ENCODE measurements at places on chromosomes 12 and 14.

GRCh38 chr14:105197211-105197641 is 16.1 kb upstream of the NUDT14 start:
- peak; percentile 78 for DNase-seq
- H3K36me3 ChIP-seq, result no peaks in the 10 kb centered on the region
- H3K27ac ChIP-seq, result no peak overlapping the region

DNA sequence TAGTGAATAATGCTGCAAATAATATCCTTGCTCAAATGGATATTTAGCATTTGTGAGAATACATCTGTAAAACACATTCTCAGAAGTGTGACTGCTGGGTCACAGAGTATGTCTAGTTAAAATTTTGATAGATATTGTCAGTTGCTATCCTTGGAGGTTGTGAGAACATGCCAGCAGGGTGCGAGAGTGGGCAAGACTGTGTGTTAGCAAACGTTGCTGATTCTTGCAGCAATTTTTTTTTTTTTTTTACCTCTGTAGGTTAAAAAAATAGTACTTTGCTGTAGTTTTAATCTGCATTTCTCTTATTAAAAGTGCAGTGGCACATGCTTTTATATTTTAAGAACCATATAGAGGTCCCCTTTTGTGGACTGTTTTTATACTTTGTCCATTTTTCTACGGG is 4.5 kb upstream of the NYNRIN start:
- H3K4me3 ChIP-seq, result no peak overlapping the region
- peaks cover 25% of the 10 kb centered on the region for H3K4me1 ChIP-seq
- H3K27ac ChIP-seq, result no peak overlapping the region
- H3K27me3 ChIP-seq, result no peaks in the 10 kb centered on the region
- DNase-seq, result peak; percentile 13

GRCh38 chr14:102711946-102712345 is 65.3 kb upstream of the TRAF3 start:
- no peak for DNase-seq
- H3K27me3 ChIP-seq, result no peaks in the 10 kb centered on the region
- no peak overlapping the region for H3K4me3 ChIP-seq

- H3K27ac ChIP-seq, result no peak overlapping the region
- H3K4me3 ChIP-seq, result no peak overlapping the region
- H3K36me3 ChIP-seq, result no peaks in the 10 kb centered on the region
- no peaks in the 10 kb centered on the region for H3K27me3 ChIP-seq
- no peaks in the 10 kb centered on the region for H3K4me1 ChIP-seq
- DNase-seq, result no peak
Observed at GRCh38 chr12:46108721-46109120, 118.3 kb upstream of the SCAF11 start.

Measured in PC-3 (cell line).